ENCODE measurements at places on chromosomes 7 and 10.
A peak's percentile ranks its signal among the peaks of the same experiment; 100 is the strongest.

DNA sequence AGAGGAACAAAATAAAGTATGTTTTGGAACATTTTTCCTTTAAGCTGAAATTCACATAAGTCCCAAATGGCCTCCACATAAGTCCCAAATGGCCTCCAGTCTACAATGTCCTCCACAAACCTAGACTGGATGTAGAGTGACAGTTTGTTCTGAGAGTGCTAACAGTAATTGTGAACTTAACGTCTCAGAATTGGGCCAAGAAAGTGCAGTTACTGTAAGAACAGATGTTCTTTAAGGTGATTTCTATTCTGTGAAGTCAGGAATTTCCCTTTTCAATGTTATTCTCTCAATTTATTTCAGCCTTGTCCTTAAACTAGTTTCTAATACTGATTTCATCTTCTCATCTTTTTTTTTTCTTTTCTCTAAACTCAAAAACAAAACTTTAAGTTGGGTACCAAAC is 188.7 kb upstream of the SEMA3E start:
- DNase-seq: no peak

GRCh38 chr10:44235363-44235762 is 149.5 kb downstream of the CXCL12 start:
- DNase-seq: no peak

DNA sequence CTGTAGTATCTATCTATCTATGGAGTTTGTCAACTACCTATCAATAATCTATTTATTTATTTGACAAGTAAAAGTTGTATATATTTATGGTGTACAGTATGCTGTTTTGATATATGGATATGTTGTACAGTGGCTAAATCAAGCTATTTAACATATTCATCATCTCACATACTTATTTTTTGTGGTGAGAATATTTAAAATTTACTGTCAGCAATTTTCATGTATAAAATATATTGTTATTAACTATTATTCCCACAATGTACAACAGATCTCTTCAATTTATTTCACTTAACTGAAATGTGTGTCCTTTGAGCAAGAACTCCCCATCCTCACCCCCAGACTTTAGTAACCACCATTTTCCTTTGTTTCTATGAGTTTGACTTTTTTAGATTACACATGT is 14.5 kb downstream of the AGR3 start:
- DNase-seq: no peak

DNA sequence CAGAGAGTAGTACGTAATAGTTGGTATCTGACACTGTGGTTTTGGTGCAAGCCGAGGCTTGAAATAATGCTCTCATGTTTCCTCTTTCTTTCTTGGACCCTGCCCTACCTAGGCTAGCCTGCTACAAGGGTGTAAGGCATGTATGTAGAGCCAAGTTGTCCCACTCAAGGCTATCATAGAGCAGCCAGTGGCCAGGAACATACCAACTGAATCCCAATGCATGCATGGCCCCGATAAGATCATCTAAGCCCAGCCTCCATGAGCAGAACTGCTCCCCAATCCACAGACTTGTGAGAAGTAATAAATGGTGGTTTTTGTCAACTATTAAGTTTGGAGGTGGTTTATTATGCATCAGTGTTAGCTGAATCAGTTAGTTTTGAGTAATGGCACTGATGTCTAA is 250.2 kb downstream of the SH2D4B start:
- DNase-seq: no peak

GRCh38 chr10:110898391-110898790 is 20.6 kb downstream of the BBIP1 start:
- DNase-seq: no peak

DNA sequence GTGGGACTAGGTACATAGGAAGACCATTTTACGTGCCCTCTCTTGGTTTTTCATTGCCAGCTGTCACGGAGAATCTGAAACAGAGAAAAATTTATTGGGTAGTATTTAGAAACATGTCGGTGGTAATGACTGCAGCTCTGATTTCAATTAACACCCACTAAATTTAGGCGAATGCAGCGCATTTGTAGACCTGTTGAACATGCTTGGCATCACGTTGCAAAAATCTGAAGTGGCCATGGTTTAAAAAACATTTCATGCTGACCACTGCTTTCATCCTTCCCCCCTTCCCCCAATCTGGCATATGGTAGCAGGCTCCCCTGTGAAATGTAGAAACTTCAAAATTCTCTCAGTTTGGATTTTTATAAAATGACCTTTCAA is 34.0 kb downstream of the LRMDA start:
- DNase-seq: no peak

DNA sequence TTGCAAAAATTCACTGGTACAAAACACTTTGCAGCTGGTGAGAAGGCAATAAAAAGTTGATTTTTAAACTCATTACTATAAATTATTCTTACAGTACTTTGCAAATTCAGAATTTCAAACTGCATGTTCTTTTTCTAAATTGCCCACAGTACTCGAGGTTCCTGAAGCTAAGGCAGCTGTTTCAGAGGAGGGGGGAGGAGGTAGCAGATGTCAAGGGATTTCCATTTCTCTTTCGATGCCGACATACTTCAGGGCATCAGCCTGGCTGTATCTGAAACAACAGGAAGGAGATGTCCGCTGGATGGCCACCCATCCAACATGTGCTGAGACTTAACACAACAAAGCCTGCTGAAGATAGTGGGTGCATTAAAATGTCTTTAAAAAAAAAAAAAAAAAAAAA is 76.7 kb downstream of the EZH2 start:
- no peak for DNase-seq

DNA sequence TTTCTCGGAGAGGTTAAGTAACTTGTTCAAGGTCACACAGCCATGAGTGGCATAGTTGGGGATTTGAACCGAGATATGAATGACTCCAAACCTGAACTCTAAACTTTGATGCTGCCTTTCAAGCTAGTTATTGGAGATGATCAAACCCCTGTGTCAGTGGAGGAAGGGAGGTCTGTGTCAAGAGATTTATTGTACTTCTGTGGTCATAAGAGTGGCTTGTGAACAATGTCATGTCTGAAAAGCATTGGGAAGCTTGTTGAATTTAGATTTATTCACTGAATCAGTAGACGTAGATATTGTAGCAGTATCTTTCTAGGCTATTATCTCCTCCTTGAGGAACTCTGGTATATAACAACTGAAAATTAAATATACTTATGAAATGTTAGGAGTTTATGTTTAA is 27.3 kb downstream of the SNX10 start:
- DNase-seq: no peak

GRCh38 chr7:2554661-2555111 is 638 bp downstream of the BRAT1 start:
- DNase-seq: no peak

GRCh38 chr10:116990276-116990800 is 14.6 kb downstream of the SHTN1 start:
- no peak for DNase-seq

DNA sequence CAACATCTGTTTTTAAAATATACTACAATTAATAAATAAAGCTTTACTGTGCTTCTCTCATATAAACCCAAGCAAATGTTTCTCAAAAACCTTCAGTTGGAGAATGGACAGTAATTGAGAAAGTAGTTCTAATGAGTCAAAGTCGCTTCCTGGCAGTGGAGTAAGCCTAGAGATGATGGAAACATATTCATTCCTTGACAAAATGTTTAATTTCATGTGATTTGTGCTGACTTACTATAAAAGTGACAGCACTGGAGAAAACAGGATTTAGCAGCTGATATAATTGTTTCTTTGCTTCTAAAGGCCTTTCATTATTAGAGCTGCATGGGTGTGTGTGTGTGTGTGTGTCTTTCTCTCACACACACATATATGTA is 9.0 kb downstream of the ELMO1 start:
- DNase-seq: no peak

DNA sequence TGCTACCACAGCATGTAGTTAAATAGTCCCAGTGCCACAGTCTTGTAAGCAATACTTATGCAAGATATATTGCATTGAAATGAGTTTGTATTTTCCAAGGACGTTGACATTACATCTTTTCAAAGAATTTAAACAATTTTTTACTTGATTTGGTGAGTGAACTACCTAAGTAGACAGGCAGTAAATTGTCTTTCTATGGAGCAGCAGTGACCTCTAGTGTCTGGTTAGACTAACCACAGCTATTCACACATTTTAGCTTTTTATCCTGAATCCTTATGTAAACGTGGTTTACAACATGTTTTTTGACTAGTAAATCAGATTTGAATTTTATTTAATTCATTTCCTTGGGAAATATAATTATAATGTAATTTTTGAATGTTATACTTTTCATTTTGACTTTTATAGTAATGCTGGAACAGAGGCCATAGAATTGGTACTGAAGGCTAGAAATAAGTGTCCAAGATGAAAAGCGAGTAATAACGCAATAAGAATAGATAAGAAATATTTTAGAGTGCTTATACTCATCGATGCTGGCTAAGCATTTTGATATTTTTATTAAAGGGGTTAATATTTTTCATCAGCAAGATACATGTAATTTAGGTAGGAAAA is 5.6 kb downstream of the LRRTM3 start:
- no peak for DNase-seq

DNA sequence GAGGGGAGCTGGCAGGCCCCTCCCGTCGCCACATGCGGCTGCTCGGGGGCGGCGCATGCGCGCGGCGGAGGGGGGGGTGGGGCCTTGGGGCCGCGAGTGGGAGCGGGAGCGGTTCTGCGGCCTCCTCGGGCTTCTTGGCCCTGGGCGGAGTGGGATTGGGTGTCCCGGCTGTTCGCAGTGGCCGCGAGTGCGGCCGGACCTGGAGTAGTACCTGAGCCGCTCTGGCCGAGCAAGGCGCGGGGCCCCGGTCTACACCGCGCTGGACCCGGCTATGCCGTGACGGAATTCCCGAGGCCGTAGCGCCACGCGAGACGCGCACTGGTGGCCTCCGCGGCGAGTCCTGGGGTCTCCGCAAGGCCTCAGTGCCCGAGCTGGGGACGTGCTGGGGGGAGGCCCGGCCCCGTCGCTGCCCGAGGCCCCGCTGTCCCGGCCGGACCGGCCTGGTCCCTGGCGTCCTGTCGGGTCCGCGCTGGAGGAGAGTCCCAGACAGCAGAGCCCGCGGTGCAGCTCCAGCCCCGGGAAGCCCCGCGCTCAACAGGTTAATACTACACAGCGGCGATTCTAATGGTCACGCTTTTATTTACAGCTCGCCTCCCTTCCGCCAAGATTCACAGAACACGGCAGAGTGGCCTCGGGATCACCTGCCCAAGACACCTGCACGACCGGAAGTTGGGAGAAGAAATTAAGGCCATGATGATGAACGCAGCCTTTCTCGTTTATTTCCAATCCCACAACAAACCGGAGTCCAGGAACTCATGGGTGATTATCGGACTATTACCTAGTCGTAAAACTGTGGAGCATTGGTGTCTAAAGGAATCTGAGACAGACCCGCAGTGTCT is 671 bp upstream of the PAXIP1 start:
- peak; percentile 85 for DNase-seq

DNA sequence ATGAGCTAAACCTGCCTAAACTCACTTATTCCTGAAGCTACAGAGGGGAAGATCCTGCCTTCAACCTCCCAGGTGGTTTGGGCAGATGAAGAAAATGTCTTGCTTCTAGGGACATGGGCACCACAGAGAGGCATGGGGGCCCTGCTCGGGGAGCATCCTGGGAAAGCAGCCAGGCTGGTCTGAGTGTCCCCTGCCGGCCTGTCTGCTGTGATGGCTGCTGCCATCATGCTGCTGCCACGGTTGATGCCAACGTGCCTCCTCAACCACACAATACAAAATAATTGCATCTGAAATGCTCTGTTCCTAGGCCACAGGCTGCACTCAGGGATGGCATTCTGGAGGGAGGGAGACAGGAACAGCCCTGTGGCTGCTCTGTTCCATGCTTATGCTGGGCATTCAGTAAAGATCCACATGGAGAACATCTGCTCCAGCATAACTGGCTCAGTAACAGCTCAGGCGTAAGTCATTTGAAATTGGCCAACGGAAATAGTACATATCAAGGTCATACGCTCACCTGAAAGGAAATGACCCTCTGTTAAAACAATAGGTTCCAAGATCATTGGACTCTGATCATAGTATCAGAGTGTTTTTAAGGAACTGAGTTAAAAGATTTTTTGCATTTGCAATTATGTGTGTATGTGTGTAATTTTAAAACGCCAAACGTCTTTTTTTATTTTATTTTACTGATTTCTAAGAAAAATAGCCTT is 299.0 kb downstream of the TNS3 start:
- DNase-seq: no peak

- DNase-seq: no peak
Measured at GRCh38 chr7:25951414-25952260, 200.4 kb upstream of the NFE2L3 start.

DNA sequence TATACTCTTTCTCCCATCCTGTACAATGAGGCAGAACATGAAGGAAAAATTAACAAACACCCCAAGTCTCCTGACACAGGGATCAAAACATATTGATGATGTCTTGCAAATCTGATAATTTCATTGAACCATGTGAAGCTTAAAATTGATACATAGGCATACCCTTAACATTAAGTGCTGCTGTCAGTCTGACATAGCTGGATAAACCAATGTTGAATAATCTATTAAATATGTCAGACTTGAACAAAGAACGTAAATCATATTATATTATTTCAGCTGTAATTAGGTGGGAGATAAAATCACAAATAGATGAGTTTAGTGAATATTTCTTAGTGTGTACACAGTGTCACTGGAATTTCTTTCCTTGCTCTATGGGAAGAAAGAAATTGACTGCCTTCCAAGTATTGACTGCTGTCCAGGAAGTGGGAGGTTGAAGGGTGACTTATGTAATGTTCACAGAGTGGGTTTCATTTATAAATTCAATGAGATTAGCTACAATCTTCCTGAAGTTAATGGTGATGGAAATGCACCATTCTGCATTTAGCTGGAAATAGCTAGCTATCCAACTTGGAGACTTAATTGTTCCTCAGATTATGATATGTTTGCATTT is 170.8 kb downstream of the AUTS2 start:
- no peak for DNase-seq

DNA sequence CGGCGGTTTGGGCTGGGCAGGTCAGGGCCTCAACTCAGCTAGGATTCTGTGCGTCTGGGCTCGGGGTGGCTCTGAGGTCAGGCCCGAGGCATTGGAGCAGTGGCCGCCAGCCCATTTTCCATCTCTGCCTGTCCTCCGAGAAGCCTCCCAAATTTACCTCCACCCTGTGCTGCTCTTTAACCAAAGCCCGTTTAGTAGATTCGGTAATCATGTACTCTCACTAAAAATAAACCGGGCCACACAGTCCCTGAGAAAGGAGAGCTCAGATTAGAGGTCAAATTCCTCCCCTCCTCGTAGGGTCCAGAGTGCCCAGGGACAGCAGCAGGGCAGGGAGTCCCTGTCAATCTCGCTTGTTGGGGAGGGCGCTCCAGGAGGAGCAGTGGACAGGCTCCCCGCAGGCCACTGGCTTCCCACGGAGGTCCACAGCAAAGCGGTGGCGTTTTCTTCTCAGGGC is 88.7 kb upstream of the CHST15 start:
- DNase-seq: no peak

GRCh38 chr7:126792521-126792920 is 460.2 kb downstream of the GRM8 start:
- no peak for DNase-seq
